ENCODE measurements at places on chromosomes 5 and 9. TPM values are rescaled to one million over a fixed set of nuclear protein-coding genes. Genes with fewer than 3 reads are reported as not detected.
A peak's percentile ranks its signal among the peaks of the same experiment; 100 is the strongest.

The FBXW5 gene
- 56.6 TPM for total RNA-seq

The TYRP1 gene
- 5.1 TPM for total RNA-seq

The GFPT2 gene
- total RNA-seq, result 19.7 TPM

The GABRA1 gene
- total RNA-seq, result 0.20 TPM

The MAPK9 gene
- 38.1 TPM for total RNA-seq

The TMEM215 gene
- 0.06 TPM for total RNA-seq

The ADAMTSL1 gene
- total RNA-seq, result 2.2 TPM

The SMIM3 gene
- total RNA-seq, result 19.7 TPM

The CFAP157 gene
- total RNA-seq, result 40.6 TPM

The MCTP1 gene
- total RNA-seq, result 33.0 TPM

The MYMK gene
- total RNA-seq, result not detected

- H3K27ac ChIP-seq, result no peak overlapping the region
- H3K27me3 ChIP-seq, result no peaks in the 10 kb centered on the region
- H3K36me3 ChIP-seq, result no peaks in the 10 kb centered on the region
Observed at GRCh38 chr5:6822068-6822467, 108.8 kb downstream of the TENT4A start.

DNA sequence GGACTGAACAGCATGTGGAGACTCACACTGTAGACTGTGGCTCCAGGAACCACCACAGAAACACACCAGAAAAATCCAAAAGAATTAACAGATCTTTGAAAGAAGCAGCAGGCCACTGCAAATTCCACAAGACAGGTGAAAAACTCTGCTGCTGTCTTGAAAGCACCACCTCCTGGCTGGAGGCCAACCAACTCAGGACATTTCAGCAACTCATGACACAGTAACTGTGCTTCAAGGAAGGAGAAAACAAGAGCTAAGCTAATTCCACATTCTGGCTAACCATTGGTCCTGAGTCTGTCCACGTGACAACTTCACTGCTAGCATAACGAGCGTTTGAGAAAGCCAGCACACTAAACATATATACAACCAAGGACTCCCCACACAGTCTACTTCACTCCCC is 625.1 kb downstream of the PRELID2 start:
- H3K4me1 ChIP-seq, result no peaks in the 10 kb centered on the region
- no peak overlapping the region for H3K4me3 ChIP-seq
- no peaks in the 10 kb centered on the region for H3K36me3 ChIP-seq
- no peaks in the 10 kb centered on the region for H3K27me3 ChIP-seq

GRCh38 chr5:99765011-99765410 is 770.2 kb upstream of the FAM174A start:
- no peak overlapping the region for H3K4me3 ChIP-seq
- H3K27ac ChIP-seq, result no peak overlapping the region
- no peaks in the 10 kb centered on the region for H3K27me3 ChIP-seq
- no peaks in the 10 kb centered on the region for H3K36me3 ChIP-seq
- peak; percentile 83 for DNase-seq
- H3K4me1 ChIP-seq, result no peaks in the 10 kb centered on the region

DNA sequence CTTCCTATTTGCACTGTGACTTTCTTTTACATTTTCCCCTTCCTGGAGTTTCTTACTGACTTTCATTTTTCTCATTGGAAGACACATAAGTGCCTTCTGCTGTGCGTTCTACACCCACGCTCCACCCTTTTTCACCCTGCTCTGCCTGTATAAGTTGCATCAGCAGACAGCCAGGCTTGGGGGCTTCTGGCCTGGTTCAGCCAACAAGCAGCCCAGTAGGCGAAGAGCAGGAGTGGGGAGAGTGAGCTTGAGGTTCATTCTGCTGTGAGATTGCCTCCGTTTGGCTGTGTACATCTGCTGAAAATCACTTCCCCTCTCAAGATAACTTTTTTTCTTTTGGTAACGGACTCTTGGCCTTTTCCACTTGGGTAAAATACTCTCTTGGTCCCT is 38.4 kb downstream of the RASGRF2 start:
- H3K4me3 ChIP-seq, result no peak overlapping the region
- no peaks in the 10 kb centered on the region for H3K4me1 ChIP-seq
- no peaks in the 10 kb centered on the region for H3K27me3 ChIP-seq

DNA sequence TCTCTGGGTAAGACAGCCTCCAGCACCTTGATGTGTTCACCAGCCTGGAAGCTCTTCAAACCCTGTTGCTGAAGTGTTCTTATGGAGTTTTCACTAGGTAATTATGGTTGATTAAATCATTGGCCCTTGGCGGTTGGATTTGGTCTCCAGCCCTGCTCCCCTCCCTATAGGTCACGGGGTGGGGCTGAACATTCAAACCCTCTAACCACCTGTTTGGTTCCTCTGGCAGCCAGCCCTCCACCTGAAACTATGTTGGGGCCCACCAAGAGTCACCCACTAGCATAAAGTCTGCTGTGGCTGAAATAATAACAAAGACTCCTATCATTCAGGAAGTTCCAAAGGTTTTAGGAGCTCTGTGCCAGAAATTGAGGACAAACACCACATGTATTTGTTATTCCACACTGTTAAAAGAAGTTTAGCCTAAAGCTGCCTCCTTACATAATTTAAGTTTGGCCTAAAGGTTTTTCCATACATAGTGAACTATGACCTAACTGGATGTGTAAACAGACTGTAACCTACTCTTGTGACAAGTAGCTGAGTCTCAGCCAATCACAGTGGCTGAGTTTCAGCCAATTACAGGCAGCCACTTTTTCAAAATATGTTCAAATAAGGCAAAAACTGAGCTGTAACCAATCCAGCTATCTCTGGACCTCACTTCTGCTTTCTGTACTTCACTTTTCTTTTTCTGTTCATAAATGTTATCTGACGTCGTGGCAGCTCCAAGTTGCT is 34.8 kb downstream of the TMEM252 start:
- H3K4me3 ChIP-seq, result no peak overlapping the region
- peaks cover 12% of the 10 kb centered on the region for H3K4me1 ChIP-seq
- no peaks in the 10 kb centered on the region for H3K27me3 ChIP-seq
- H3K27ac ChIP-seq, result no peak overlapping the region
- DNase-seq, result peak; percentile 41

- H3K36me3 ChIP-seq, result no peaks in the 10 kb centered on the region
- DNase-seq, result no peak
- H3K27me3 ChIP-seq, result peaks cover 11% of the 10 kb centered on the region
- no peaks in the 10 kb centered on the region for H3K4me1 ChIP-seq
- no peak overlapping the region for H3K4me3 ChIP-seq
Observed at GRCh38 chr9:136157477-136158265, 39.0 kb upstream of the TMEM250 start.

- H3K27me3 ChIP-seq, result no peaks in the 10 kb centered on the region
- H3K27ac ChIP-seq, result no peak overlapping the region
- H3K36me3 ChIP-seq, result no peaks in the 10 kb centered on the region
- H3K4me1 ChIP-seq, result no peaks in the 10 kb centered on the region
- no peak overlapping the region for H3K4me3 ChIP-seq
Observed at GRCh38 chr5:158421319-158421718, 562.4 kb upstream of the CLINT1 start.

DNA sequence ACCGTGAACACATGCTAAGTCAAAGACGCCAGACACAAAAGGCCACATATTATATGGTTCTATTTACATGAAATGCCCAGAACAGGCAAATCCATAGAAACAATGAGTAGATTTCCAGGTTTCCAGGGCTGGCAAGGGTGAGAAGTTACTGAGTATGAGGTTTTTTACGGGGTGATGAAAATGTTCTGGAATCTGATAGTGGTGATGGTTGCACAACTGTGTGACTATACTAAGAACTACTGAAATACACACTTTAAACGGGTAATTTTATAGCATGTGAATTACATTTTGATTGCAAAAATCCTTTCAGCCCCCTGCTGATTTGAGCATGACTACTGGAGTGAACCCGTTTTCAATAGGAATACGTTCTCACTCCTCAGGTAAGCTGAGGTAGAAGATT is 46.7 kb upstream of the TBC1D9B start:
- H3K36me3 ChIP-seq, result peaks cover 11% of the 10 kb centered on the region
- DNase-seq, result no peak
- H3K4me1 ChIP-seq, result no peaks in the 10 kb centered on the region
- no peak overlapping the region for H3K4me3 ChIP-seq
- H3K27me3 ChIP-seq, result no peaks in the 10 kb centered on the region
- no peak overlapping the region for H3K27ac ChIP-seq

DNA sequence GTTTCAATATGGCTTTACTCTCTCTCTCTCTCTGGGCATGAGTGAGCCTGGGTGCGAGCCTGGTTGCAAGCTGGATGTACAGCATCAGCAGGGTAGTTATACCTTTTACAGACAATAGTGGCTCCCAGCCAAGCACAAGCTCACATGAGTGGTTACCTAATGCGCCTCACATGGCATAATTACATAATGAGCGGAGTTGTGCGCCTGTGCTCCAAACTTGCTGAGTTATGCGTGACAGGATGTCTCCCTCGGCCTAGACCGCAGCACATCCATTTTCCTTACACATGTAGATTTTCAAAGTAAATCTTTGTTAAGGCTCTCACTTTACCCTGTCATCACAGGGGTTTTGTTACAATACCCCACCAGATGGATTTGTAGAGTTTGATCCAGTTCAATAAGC is 233.5 kb upstream of the WWC1 start:
- H3K4me3 ChIP-seq, result no peak overlapping the region
- DNase-seq, result no peak
- peaks cover 35% of the 10 kb centered on the region for H3K4me1 ChIP-seq
- no peaks in the 10 kb centered on the region for H3K27me3 ChIP-seq
- peaks cover 2% of the 10 kb centered on the region for H3K36me3 ChIP-seq

- no peaks in the 10 kb centered on the region for H3K4me1 ChIP-seq
- H3K4me3 ChIP-seq, result no peak overlapping the region
- H3K36me3 ChIP-seq, result no peaks in the 10 kb centered on the region
- DNase-seq, result no peak
- H3K27ac ChIP-seq, result no peak overlapping the region
- no peaks in the 10 kb centered on the region for H3K27me3 ChIP-seq
Observed at GRCh38 chr5:122629121-122629677, 145.7 kb upstream of the SNX2 start.

GRCh38 chr9:121610638-121610953 is 40.8 kb upstream of the DAB2IP start:
- peaks cover 21% of the 10 kb centered on the region for H3K4me1 ChIP-seq
- no peak overlapping the region for H3K4me3 ChIP-seq
- H3K27ac ChIP-seq, result no peak overlapping the region
- no peaks in the 10 kb centered on the region for H3K36me3 ChIP-seq

GRCh38 chr9:13963005-13963653 is 350.8 kb downstream of the NFIB start:
- H3K27ac ChIP-seq, result no peak overlapping the region
- H3K4me3 ChIP-seq, result no peak overlapping the region
- no peaks in the 10 kb centered on the region for H3K27me3 ChIP-seq
- DNase-seq, result no peak
- peaks cover 22% of the 10 kb centered on the region for H3K4me1 ChIP-seq

DNA sequence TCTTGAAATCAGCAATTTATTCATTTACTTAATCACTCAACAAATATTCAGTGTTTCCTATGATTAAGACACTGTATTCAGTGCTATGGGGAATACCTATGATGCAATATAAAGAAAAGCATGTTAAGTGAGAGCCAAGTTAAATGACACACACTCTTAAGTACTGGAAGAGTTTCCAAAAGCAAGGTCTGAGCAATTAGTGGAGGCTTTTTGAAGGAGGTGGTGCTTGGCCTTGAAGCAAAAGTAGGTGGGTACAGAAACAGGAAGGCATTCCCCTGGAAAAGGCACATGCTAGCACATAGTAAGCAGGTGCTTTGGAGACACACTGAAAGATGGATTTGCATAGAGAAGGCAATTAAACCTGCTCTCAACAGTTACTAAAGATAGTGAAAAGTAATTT is 4.0 kb downstream of the TSLP start:
- no peaks in the 10 kb centered on the region for H3K27me3 ChIP-seq
- no peaks in the 10 kb centered on the region for H3K36me3 ChIP-seq
- DNase-seq, result no peak
- no peaks in the 10 kb centered on the region for H3K4me1 ChIP-seq
- no peak overlapping the region for H3K4me3 ChIP-seq

DNA sequence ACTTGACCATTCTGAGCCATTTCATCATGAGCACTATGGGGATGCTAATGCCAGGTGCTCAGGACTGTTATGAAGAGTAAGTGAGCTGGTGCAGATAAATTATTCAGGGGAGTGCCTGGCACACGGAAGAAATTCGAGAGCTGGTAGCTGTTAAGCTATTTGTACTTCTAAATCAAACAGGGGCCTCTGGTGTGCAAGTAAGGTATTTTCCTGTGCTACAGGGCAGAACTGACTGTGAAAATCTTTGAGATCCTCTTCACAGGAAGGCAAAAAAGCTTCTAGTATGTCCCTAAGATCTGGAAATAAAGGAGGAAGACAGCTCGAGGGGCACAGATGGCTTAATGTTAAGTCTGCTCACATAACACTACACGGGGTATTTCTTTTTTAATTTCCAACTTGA is 106.3 kb upstream of the SPOCK1 start:
- H3K4me3 ChIP-seq, result no peak overlapping the region
- no peak overlapping the region for H3K27ac ChIP-seq
- no peaks in the 10 kb centered on the region for H3K4me1 ChIP-seq
- H3K27me3 ChIP-seq, result peaks cover 2% of the 10 kb centered on the region
- no peaks in the 10 kb centered on the region for H3K36me3 ChIP-seq

- no peak overlapping the region for H3K4me3 ChIP-seq
- H3K36me3 ChIP-seq, result no peaks in the 10 kb centered on the region
- no peak for DNase-seq
- H3K4me1 ChIP-seq, result no peaks in the 10 kb centered on the region
- peaks cover 18% of the 10 kb centered on the region for H3K27me3 ChIP-seq
Observed at GRCh38 chr5:10546186-10546585, 17.7 kb upstream of the ANKRD33B start.

DNA sequence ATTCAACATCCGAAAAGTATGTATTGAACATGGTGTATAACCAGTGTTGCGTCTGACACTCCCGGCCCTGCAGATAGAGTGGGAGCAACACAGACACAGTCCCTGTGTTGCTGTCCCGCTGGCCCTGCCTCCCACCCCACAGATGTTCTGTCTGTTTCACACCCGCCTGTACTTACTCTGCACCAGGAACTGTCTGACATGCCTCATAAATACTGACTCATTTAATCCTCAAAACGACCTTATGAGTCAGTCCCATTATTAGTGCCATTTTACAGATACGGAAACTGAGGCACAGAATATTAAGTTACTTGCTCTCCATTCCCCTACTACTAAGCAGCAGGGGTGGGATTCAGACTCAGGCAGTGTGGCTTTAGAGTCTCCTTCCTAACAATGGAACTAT is 109.8 kb upstream of the NFIL3 start:
- H3K27me3 ChIP-seq, result no peaks in the 10 kb centered on the region
- no peak for DNase-seq
- H3K4me1 ChIP-seq, result peaks cover 10% of the 10 kb centered on the region
- no peak overlapping the region for H3K4me3 ChIP-seq

DNA sequence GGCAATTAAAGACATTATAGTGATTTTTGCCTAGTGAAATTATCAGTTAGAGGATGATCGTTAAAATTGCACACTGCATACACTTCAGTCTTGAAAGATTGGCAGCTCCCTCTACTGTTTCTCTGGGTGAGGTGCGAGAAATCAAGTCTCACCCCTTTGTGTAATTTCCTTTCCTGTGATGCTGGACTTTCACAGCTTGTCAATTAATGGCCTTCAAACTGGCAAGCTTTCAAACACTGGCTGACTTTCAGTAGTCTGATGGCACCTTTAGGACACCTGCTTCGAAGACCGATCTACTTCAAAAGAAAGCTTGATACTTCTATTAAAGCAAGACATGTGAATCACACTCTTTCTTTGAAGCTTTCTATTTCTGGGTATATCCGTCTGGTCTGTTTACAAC is 706.7 kb upstream of the PTPRD start:
- H3K36me3 ChIP-seq, result no peaks in the 10 kb centered on the region
- H3K4me3 ChIP-seq, result no peak overlapping the region
- H3K27ac ChIP-seq, result no peak overlapping the region
- no peaks in the 10 kb centered on the region for H3K4me1 ChIP-seq
- DNase-seq, result peak; percentile 54

Data from lung (tissue), 17 donors.